ENCODE measurements at places on chromosomes 1 and 21.

- no peak overlapping the region for H3K4me3 ChIP-seq
- no peak overlapping the region for H3K27ac ChIP-seq
- H3K27me3 ChIP-seq: peaks cover 8% of the 10 kb centered on the region
- no peak for DNase-seq
- peaks cover 11% of the 10 kb centered on the region for H3K4me1 ChIP-seq
- H3K36me3 ChIP-seq: no peaks in the 10 kb centered on the region
Observed at GRCh38 chr1:199098468-199098867, 459.6 kb downstream of the PTPRC start.

DNA sequence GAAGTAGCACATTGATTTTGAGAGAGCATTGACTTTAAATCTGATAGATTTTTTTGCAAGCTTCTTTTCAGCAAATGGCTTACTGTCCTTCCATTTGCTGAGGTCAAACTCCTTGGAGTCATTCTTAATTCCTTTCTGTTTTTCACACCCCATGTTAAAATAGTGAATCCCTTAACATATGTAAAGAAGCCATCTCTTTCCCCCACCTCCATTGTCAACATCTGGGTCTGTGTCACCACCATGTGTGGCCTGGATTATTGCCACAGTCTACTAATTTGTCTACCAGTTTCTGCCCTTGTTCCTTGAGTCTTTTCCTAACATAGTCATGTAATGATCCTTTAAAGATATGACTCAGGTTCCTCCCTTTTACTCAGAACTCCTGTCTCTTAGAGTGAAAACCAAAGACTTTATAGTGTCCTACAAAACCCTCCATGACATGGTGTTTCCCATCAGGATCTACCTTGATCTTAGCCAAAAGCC is 104.7 kb downstream of the ST6GALNAC3 start:
- no peak overlapping the region for H3K27ac ChIP-seq
- H3K27me3 ChIP-seq: peaks cover 4% of the 10 kb centered on the region
- H3K36me3 ChIP-seq: peaks cover 34% of the 10 kb centered on the region
- peaks cover 8% of the 10 kb centered on the region for H3K4me1 ChIP-seq
- H3K4me3 ChIP-seq: no peak overlapping the region
- DNase-seq: no peak

- H3K27me3 ChIP-seq: peaks cover 8% of the 10 kb centered on the region
- H3K4me3 ChIP-seq: no peak overlapping the region
- no peak for DNase-seq
- H3K36me3 ChIP-seq: peaks cover 37% of the 10 kb centered on the region
Observed at GRCh38 chr1:83067954-83068353, 931.0 kb downstream of the TTLL7 start.

DNA sequence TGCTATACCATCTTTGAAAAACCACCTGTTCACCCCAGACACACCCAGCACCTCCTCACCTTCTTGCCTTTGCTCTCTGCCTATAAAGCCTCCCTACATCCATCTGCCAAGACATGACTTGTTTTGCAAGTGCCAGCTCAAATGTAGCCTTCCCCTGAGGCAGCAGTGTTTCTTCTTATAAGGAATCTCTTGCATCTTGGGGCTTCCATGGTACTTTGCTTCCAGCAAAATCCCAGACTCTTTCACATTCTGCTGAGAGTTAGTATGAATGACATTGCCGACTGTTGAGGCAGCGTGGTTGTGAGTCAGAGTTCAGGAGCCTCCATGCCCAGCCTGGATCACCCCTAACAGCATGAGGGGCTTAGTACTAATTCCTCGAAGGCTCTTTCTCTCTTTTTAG is 217.4 kb upstream of the RUNX1 start:
- no peaks in the 10 kb centered on the region for H3K36me3 ChIP-seq
- H3K27ac ChIP-seq: no peak overlapping the region
- no peaks in the 10 kb centered on the region for H3K4me1 ChIP-seq
- peaks cover 16% of the 10 kb centered on the region for H3K27me3 ChIP-seq
- H3K4me3 ChIP-seq: no peak overlapping the region

DNA sequence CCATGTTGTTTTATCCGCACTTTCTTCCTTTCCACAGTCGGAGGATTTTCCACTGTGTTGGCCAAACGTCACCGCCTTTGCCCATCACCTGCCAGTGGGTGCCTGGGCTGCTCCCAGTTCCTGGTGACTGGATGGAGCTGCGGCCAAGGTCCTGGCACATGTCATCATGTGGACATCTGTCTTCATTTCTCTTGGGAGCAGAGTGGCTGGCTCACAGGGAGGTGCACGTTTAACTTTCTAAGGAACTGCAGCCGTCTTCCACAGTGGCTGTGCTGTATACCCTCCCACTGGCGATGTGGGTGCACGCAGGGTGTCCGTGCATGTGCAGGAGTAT is 19.5 kb upstream of the RNF223 start:
- no peak overlapping the region for H3K27ac ChIP-seq
- H3K36me3 ChIP-seq: peaks cover 33% of the 10 kb centered on the region
- no peaks in the 10 kb centered on the region for H3K27me3 ChIP-seq

- H3K4me3 ChIP-seq: peak within 1 kb of the TSS; percentile 82
- peaks cover 27% of the 10 kb centered on the region for H3K4me1 ChIP-seq
- H3K36me3 ChIP-seq: peaks cover 20% of the 10 kb centered on the region
- H3K27me3 ChIP-seq: peaks cover 72% of the 10 kb centered on the region
- DNase-seq: peak; percentile 90
Observed at GRCh38 chr1:201468844-201469644, at the start of gene PHLDA3. Gene PHLDA3 (minus strand): TSS chr1:201469188. CDS start chr1:201468786, 402 bp downstream.

GRCh38 chr1:110477967-110478640 is 27.2 kb downstream of the PROK1 start:
- H3K4me3 ChIP-seq: no peak overlapping the region
- peaks cover 10% of the 10 kb centered on the region for H3K4me1 ChIP-seq
- no peak overlapping the region for H3K27ac ChIP-seq
- no peaks in the 10 kb centered on the region for H3K36me3 ChIP-seq

DNA sequence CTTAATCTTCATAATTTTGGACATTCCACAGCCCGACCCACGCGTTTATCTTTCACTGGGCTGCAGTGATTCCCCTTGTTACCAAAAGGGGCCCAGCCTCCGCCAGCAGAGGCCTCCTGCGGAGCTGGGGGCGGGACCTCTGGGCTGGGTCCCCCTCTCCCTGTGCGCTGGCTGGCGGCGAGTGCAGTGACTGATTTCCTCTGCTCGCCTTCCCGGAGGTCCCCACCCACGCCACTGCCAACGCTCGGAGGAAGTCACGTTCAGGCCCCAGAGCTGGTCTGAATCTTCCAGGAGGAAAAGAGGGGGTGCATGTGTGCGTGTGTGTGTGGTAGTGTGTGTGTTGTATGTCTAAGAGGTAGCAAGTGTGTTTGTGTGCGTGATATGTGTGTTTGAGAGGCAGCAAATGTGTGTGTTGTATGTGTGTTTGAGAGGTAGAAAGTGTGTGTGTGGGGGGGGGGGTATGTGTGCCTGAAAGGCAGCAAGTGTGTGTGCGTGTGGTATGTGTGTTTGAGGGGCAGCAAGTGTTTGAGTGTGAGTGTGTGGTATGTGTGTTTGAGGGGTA is 35.0 kb upstream of the JAK1 start:
- peak overlapping the region; percentile 62 for H3K4me3 ChIP-seq
- H3K27ac ChIP-seq: no peak overlapping the region
- H3K27me3 ChIP-seq: peaks cover 64% of the 10 kb centered on the region
- peak; percentile 63 for DNase-seq
- H3K36me3 ChIP-seq: peaks cover 25% of the 10 kb centered on the region

- H3K4me1 ChIP-seq: no peaks in the 10 kb centered on the region
- no peaks in the 10 kb centered on the region for H3K27me3 ChIP-seq
- no peak overlapping the region for H3K4me3 ChIP-seq
- DNase-seq: no peak
Observed at GRCh38 chr1:71657891-71658679, 577.2 kb upstream of the ZRANB2 start.

- peaks cover 10% of the 10 kb centered on the region for H3K36me3 ChIP-seq
- no peak overlapping the region for H3K27ac ChIP-seq
- no peak for DNase-seq
- H3K4me1 ChIP-seq: no peaks in the 10 kb centered on the region
- no peaks in the 10 kb centered on the region for H3K27me3 ChIP-seq
- H3K4me3 ChIP-seq: no peak overlapping the region
Observed at GRCh38 chr1:221576268-221576667, 165.6 kb downstream of the DUSP10 start.

DNA sequence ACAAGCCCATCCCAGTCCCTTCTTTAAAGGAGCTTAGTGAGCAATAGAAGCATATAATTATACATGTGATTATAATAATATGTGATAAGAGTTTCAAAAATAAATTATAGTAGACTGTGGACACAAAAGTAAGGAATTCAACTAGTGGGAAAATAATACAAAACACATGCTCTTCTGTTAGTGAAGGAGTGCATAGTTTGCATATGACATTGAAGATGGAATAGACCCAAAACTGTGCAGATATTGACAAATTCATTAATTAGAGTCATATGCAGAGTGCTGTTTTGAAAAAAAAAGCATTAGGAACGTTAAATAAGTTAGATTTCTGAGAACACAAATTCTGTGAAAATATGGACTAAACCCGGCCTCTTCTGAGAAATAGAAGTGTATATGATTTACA is 278.8 kb downstream of the ASTN1 start:
- H3K27me3 ChIP-seq: peaks cover 11% of the 10 kb centered on the region
- peaks cover 6% of the 10 kb centered on the region for H3K36me3 ChIP-seq
- no peak overlapping the region for H3K4me3 ChIP-seq
- no peak overlapping the region for H3K27ac ChIP-seq

- DNase-seq: peak; percentile 84
- H3K27ac ChIP-seq: no peak overlapping the region
- no peak overlapping the region for H3K4me3 ChIP-seq
- peaks cover 11% of the 10 kb centered on the region for H3K4me1 ChIP-seq
- no peaks in the 10 kb centered on the region for H3K27me3 ChIP-seq
- H3K36me3 ChIP-seq: no peaks in the 10 kb centered on the region
Observed at GRCh38 chr1:84753516-84754385, 63.5 kb upstream of the SSX2IP start.

DNA sequence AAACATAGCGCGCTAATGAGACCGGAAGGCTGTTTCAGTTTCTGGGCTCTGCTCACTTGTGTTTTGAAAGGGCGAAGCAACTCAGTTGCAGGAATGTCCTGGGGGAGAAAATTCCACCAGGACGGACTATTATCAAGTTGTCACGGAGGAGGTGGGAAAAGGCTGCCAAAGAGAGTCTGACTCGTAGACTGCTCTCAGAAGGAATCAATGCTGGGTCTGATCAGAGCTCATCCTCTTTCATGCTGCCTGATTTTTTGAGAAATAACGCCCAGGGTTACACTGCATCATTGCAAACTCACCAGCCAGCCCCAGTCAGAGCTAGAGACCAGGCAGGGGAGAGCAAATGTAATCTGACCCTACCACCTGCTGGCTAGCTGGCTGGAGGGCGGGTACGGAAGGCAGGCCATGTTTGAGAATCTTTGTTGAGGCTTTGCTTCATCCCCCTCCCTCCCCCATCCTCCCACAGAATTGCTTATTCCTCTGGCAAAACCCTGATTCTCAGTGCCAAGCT is 36.4 kb upstream of the BCL9 start:
- peak; percentile 63 for DNase-seq
- peaks cover 4% of the 10 kb centered on the region for H3K27me3 ChIP-seq
- peaks cover 9% of the 10 kb centered on the region for H3K4me1 ChIP-seq

- no peak for DNase-seq
- no peaks in the 10 kb centered on the region for H3K4me1 ChIP-seq
- no peak overlapping the region for H3K4me3 ChIP-seq
- no peaks in the 10 kb centered on the region for H3K36me3 ChIP-seq
- no peak overlapping the region for H3K27ac ChIP-seq
Observed at GRCh38 chr21:15667819-15668218, 62.0 kb upstream of the USP25 start.

DNA sequence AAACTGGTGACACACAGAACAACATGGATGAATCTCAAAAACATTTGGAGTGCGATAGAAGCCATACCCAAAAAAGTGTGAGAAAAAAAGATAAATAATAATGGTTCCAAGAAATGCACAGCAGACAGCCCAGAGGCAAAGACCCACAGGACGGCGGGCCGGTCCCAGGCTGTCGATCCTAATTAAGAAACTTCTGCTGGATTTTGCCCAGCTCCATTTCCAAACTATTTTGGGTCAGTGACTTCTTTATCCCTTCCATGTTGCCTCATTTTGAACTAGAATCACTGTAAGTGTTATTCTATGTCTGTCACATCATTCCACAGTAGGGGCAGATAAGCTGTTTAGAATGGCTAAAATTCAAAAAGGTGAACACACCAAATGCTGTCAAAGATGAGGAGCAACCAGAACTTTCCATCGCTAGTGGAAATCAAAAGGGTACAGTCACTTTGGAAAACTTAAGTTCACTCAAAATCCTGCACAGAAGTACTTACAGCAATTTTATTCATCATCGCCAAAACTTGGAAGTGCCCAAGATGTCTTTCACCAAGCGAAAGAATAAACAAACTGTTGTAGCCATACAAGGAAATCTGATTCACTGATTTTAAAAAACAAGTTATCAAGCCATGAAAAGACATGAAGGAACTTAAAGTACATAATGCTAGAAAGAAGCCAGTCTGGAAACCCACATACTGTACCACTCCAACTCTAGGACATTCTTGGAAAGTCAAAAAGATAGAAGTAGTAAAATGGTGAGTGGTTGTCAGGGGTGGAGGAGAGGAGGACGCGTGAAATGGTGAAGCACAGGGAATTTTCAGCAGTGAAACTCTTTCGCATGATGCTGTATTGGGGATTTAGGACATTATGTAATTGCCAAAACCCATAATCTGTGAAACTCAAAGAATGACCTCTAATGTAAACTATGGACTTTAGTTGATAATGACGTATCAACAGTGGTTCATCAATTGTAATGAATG is 7.5 kb downstream of the NBPF1 start:
- H3K27ac ChIP-seq: no peak overlapping the region
- DNase-seq: no peak
- no peaks in the 10 kb centered on the region for H3K27me3 ChIP-seq
- no peaks in the 10 kb centered on the region for H3K4me1 ChIP-seq
- H3K36me3 ChIP-seq: no peaks in the 10 kb centered on the region

DNA sequence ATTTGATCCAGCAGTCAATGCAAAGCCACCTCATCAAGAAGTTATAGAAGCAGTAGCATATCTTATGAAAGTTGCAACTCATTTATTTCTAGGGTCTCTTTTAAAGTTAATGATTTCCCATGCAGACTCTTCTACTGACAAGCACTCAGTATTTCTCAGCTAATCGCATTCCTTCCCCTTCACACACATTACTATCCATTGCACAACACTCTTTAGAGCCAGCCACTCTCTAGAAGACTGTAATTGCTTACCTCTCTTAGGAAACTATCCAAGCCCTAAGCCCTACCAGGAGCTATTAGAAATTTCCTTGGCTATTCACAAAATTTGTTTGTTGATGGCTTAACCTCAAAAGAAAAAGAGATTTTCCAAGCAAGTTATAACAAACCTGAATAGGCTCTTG is 106.0 kb downstream of the ADAMTS1 start:
- no peaks in the 10 kb centered on the region for H3K4me1 ChIP-seq
- DNase-seq: no peak
- no peak overlapping the region for H3K4me3 ChIP-seq
- no peaks in the 10 kb centered on the region for H3K36me3 ChIP-seq
- H3K27me3 ChIP-seq: peaks cover 7% of the 10 kb centered on the region

DNA sequence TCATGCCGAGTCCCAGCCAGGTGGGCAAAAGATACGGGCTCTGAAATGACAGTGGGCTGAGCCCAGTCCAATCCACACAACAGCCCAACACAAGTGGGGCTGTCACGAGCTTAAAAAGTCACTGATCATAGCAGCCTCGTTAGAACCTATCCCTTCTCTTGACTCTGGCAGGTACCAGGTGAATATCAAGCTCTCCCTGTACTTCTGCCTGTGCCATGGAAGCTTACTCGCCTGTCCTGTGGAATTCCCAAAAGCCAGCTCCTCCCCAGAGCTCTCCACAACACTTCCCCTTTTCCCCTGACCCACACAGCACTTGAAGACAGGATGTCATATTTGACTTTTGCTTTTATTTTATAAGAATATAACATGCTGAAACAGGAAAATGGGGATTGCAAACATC is 5.9 kb downstream of the RGS16 start:
- H3K27me3 ChIP-seq: peaks cover 11% of the 10 kb centered on the region
- H3K27ac ChIP-seq: no peak overlapping the region
- no peak for DNase-seq
- H3K4me3 ChIP-seq: no peak overlapping the region
